ENCODE measurements at places on chromosomes 4 and X.

- DNase-seq = no peak
Observed at GRCh38 chrX:147850875-147851274, 60.8 kb upstream of the FMR1 start.

DNA sequence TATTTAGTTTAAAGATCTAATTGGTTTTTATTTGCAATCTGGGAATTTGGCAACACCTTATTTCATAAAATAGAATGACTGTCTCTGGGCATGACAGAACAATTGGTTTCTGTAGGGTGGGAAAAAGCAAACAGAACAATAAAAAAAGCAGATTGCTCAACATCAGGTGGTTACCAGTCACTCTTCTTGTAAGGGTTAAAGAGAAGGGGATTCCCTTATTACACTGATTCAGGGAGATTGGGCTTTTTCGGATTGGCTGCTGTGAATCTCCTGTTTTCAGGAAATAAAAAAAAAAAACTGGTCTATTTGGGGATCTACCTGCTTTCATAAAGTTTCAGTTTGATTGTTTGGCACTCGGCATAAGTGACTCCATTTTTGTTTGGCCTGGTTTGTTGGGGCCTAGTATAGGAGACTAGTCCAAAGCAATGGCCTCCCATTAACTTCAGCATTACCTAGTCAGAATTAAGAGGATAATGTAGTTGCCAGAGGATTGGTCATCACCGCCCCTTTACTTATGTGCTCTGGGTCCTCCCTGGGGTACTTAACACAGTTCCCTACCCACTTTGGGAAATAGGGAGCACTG is 380.5 kb downstream of the IDS start:
- no peak for DNase-seq

DNA sequence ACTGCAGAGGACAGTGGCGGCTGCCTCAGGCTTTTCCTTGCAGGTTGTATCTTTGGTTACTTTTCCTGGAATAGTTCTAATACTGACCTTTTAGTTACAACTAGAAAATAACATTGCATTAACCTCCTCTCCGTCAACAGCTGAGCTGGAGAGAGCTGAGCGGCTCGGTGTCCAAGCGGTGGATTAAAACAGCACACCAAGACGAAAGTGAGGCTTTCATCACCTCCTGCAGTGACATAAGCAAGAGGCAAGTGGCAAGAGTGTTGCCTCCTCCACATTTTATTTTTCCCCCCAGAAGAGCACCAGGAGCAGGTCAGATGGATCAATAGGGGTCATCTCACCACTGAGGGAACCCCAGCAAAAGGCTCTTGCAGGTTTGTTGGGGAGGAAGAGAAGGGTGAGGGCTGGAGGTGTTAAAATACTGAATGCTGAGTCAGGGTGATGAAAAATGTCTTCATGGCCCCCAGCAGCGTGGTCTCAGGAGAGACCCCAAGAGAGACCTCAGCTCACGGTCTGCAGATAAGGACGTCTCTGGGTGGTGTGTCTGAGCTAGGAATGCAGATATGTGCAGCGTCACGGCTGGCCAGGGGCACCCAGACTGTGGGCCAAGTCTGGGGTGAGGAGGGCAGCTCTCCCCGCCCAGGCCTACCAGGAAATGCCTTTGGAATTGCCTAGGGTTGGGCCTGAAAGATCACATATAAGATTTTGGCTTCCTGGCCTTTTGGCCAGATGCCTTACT is 50.3 kb downstream of the CASP3 start:
- DNase-seq = no peak

- DNase-seq = no peak
Observed at GRCh38 chr4:161320377-161320776, 843.4 kb downstream of the FSTL5 start.

GRCh38 chrX:65990702-65991101 is 49.2 kb downstream of the VSIG4 start:
- no peak for DNase-seq

DNA sequence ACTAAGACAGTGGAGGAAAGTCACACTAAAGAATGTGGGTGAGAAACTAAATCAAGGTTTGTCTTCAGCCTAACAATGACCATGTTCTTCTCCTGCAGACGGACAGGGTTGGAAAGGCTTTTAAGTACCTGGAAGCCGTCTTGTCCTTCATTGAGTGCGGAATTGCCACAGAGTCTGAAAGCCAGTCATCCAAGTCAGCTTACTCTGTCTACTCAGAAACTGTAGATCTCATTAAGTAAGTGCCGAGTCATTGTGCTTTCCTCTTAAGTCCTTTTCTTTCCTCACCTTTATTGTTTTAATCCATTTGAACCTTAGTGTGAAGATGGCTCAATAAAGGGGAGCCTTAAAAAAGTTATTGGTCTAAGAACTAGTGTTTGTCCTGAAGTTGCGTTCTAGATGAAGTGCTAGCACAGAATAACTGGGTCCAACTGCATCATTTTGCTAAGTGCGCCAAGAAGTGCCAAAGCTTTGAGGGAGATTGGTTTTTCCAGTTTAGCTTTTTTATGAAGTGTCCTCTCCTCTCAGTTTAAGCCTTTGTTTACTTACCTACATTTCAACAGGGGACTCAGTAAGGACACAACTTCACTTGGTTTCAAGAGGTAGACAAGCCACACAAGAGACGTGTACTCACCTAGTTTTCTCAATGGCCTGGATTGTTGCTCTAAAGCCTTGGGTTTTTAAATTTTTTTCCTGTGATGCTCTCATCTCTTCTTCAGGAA is 89.3 kb downstream of the KLHL8 start:
- DNase-seq = no peak

DNA sequence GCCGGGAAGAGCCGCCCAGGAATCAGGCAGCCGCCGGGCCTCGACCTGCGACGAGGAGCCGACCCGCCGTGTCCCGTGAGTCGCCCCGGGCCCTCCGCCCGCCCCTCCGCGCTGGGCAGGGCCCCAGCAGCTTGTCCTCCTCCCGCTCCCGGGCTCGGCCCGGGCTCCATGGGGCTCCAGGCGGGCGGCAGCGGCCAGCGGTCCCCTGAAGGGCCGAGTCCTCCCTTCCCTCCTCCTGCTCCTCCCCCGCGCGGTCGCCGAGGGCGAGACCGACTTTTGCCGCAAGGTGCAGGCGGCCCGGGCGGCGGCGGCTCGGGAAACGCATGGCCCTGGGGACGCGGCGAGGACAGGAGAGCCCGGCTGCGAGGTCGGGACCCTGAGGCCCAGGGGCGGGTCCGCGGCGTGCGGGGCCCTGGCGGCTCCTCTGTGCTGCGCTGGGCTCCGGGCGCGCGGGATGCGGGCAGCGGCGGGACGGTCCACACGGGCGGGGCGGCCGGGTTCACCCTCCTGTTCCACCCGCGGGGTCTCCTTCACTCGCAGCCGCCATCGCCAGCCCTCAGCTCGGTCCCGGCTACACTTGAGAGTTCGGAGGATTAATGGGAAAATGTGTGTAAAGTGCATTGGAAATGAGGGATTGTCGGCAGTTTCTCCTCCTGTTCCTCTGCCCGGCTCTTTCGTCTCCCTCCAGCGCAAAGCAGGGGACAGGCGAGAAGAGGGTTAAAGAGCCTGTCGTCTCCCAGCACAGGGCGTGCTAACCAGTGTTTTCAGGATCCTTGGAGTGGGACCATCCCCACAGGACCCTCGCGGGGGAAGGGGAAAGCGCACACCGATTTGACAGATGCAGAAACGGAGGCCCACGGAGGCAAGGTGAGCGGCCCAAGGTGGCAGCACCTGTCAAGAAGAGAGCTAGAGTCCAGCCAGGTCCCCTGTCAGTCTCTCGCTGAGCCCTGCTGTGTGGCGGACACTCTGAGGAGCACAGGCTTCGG is 16.6 kb upstream of the ZNF718 start:
- DNase-seq = no peak

- DNase-seq = no peak
Observed at GRCh38 chr4:86159216-86159615, 200.6 kb downstream of the MAPK10 start.

- no peak for DNase-seq
Observed at GRCh38 chrX:27863809-27864208, 56.0 kb downstream of the MAGEB10 start.

GRCh38 chr4:139223682-139224317 is 46.8 kb upstream of the ELF2 start:
- DNase-seq = no peak

DNA sequence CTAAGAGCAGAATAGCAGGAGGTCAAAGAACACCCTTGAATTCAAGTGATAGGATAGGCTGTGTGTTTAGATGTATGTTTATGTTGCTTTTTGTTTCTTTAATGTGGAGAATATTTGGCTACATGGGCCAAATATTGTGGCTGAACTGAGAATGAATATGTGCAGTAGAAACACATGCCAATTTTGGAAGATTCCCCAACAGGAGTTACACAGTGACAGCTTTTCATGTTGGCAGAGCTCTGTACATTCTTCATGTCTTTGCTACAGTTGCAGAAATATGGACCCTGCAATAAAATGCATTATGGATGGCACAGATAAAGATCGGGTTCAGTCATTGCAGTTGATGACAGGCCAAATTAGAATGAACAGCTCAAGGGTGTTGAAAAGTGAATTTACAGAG is 82.8 kb upstream of the SLC4A4 start:
- DNase-seq = no peak
